ENCODE measurements at places on chromosomes 6 and 20.
A peak's percentile ranks its signal among the peaks of the same experiment; 100 is the strongest.

GRCh38 chr6:96862560-96862959 is 25.3 kb upstream of the GPR63 start:
- DNase-seq: no peak

- DNase-seq: no peak
These were observed 226.6 kb upstream of the MOCS1 start for GRCh38 chr6:40160826-40161225.

DNA sequence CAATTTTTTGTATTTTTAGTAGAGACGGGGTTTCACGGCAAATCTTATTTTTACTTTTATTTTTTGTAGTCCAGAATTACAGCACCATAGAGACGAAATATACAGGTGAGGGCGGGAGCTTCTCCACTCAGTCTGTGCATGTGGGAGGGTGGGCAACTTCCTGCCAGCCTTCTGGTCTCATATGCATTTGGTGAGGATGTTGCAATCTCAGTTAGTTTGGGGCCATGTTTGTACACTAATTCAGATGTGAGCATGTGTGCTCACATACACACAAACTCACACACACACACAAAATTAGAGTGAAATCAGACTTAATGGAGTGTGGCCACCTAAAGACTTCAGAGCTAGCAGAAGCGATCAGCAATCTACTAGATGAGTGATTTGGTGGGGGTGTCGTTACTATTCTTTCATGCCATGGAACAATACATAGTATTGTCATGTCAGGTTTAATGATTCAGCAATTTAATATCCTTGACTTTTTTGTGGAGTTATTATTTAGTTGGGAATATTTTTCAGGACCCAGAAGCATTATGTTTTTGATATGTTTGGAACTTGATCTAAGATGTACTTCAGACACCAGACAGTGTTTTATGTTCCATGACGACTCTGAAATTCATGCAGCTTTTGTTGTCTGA is 78.0 kb upstream of the BMP2 start:
- no peak for DNase-seq

DNA sequence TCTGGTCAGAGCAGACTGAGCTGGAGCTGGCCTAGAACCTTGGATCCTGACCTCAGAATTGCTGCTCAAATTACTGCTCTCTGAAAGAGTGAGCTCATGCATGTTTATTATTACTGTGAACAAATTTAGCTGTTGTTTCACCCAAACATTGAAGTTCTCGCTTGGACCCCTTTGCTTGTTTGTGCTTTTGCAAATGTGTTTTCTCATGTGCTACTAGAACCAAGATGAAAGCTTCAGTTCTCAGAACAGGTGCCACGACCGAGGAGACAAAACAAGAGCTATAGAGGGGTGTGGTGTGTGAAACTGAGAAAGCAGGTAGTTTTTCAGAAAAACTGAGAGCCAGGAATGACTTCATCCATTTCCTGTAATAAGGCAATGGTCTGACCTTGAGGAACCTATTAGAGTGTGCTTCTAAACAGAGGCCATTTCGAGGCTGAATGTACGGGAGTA is 50.0 kb upstream of the ESR1 start:
- DNase-seq: no peak

- DNase-seq: no peak
These were observed 128.8 kb upstream of the CD93 start for GRCh38 chr20:23214903-23215302.

DNA sequence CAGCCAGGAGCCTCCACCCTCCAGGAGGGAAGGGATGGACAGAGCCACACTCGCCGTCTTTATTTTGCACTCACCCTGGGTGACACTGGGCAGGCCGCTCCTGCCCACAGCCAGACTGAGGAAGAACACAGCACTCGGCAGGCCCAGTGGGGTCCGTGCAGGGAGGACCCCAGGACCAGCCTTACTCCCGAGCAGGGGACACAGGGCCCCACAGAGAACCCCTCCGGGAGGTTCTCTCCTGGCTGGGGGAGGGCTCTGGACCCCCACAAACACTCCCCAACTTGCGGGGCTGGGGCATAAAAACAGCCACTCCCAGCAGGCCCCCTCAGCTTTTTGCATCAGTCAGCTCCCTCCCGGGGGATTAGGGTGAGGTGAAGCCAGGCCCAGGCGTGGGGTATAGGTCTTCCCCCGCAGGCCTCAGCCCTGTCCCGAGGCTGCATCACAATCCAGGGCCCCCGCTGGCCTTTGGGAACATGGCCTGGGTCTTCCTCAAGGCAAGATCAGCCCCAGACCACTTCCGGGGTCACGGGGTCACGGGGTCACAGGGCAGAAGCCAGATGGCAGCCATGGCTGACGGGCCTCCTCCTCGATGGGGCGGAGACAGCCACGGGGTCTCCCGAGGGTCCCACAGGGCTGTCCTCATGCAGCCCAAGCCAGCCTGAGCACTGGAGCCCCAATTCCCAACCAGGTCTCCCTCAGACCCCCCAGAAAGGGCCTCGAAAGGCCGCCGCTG is 3.2 kb downstream of the TNFRSF6B start:
- DNase-seq: peak; percentile 45

DNA sequence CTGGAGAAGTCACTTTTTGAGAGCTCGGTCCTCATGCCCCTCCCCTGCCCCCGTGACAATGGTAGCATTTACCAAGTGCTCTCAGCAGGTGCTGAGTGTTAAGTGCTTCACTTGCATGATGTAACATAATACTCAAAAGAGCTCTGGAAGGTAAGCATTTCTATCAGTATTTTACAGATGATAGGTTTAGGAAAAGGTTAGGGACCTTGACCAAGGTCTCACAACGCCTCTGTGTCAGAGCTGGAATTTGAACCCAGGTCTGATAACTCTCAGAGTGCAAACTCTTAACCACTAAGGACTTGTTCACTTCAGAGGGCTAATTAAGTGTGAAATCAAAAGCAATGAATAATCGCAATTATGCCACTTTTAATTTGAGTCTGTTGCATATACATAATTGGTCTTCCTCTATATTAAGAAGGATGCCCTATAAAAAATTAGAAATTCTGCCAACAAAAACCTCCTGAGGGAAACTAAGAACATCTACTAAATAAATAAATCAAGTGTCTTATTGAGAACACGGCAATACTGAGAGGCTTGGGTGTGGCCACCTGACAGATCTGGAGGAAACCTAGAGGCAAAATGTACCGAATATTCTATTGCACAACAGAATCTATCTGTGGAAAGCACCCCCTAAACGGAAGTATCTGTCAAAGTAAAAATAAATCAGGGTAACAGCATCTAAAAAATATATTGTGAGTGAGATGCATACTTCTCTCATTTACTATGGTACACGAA is 109.8 kb downstream of the BACH2 start:
- DNase-seq: no peak

GRCh38 chr6:20632696-20633095 is 98.4 kb downstream of the CDKAL1 start:
- no peak for DNase-seq

DNA sequence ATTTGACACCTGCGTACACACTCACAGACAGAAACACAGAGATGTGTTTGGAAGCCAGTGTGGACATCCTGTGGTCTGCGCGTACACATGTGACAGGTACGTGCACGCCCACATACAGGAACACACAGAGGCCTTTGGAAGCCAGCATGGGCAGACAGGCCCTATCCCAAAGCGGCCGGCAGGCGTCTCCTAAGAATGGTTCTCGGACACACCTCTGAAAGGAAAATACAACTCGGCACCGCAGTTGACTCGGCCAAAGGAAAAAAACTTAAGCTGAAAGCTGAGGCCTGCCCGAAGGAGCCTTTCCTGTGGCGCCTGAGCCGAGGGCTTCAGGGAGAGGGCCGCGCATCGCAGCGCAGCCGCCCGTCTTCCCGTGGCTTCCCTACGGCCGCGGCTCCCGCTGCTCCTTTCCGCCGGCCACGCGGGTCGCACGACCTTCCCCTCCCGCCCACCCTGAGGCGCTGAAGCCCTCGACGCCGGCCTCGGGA is 1.4 kb upstream of the CEP43 start:
- peak; percentile 78 for DNase-seq

DNA sequence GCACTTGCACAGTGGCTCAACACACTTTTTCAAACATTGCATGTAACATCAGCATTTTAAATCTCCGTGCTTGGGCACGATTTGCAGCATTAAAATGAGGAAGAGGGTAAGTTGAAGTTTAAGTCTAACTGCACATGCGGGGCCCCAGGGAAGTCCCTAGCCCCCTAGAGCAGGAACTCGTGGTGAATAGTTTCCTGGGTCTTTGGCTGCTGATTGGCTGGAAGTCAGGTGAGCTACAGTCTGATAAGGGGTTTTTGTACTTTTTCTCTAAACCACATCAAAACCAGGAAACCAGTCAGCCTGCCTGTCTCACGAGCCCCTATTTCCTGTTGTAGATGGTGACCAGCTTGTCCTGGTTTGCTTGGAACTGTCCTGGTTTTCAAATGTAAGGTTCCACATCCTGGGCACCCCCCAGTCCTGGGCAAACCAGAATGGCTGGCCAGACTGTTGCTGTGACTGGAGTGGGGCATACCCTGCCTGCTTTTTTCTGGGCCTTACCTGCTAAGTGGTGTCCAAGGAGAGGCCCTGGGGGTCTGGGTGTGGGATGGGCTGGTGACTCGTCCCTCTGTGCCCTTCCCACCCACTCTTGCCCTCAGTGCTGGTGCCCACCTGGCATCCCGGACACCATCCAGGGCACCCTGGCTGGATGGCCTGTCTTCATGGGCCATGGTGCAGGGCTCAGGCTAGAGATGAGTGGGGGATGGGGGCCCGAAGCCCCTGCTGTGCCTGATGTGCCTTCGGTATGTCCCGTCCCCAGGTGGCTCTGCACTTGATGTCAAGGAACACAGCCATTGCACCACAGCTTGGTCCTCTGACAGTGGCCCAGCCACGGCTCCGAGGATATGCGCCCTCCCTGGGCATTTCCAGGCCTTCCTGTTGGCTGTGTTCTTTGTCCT is 31.8 kb downstream of the SUN5 start:
- peak; percentile 92 for DNase-seq

- no peak for DNase-seq
These were observed 87.8 kb upstream of the ASCC3 start for GRCh38 chr6:100968949-100969348.

DNA sequence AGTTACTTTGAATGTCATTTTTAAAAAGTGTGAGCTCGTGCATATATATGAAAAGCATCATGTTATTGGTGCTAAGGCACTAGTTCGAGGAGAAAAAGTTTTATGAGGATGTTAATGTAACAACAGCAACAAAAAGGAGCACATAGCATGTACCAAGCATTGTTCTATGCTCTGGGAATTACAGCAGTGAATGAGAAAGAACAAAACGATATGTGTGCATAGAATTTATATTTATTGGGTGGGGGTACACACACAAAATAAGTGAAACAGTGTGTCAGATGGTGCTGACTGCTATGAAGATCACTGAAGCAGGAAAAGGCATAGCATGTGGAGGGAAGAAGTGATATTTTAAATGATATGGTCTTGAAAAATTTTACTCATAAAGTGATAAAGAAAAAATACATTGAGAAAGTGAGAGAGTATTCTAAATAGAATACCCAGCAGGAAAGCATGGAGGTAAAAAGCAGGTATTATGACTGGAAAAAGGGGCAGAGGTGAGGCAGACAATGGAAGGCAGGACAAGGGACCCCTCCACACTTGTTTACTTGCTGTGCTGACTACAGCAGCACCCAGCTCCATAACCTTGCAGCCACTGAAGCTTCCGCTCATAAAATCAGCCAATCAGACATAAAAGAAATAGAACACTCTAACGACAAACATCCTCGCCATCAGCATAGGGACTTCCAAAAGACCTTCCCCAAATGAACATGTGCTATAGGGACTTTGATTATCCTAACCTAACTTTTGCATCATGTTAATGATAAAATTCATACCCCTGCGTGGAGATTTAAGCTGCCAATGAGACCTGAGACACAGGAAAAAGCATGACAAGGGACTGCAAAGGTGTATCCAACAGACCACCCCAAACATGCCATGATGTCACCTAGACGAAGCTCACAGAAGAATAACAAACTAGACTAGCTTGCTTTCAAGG is 119.9 kb downstream of the HFE start:
- DNase-seq: no peak

- no peak for DNase-seq
These were observed 69.7 kb upstream of the SCP2D1 start for GRCh38 chr20:18743665-18744440.

DNA sequence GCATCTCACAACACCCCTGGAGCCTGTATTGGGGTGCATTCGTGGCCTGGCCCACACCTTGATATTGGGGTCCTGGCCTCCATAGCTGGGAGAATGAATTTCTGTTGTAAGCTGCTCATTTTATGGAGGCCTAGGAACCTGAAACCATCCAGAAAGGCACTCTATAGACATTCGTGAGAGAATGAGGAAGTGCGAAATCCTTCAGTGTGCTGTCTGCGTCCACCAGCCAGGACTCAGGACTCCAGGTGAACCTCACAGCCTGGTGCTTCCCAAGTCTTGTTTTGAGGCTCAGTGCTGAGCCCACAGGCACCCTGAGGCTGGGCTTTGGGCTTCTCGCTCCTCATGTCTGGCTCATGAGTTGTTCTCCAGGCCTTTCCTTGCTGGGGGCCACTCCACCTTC is 11.9 kb upstream of the RBBP8NL start:
- DNase-seq: no peak

GRCh38 chr6:140225701-140226436 is 851.4 kb upstream of the CITED2 start:
- no peak for DNase-seq

- DNase-seq: no peak
These were observed 6.4 kb downstream of the FAM83D start for GRCh38 chr20:38932457-38933120.

DNA sequence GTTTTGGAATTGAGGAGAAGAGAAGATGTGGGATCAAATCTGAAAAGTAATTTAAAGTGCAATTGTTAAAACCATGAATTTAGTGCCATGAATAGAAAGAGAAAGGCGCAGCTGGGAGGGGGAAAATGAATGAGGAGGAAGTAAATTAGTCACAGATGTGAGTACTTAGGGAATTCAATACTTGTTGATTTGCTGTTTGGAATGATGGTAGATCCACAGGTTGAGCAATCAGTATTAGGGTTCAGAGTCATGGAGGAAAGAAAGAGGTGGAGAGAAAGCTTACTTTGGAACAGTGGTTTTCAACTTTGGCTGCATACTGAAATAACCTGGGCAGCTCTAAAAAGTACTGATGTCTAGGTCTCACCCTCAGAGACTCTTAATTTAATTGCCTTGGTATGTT is 229.7 kb upstream of the ASCC3 start:
- DNase-seq: no peak

GRCh38 chr20:4814696-4815252 is 93.1 kb downstream of the PRND start:
- peak; percentile 89 for DNase-seq

All from Peyer's patch (tissue), 4 donors.